Panc1 (cell line): ENCODE measurements at places on chromosomes 1 and 21. TPM values are rescaled to one million over a fixed set of nuclear protein-coding genes. Genes with fewer than 3 reads are reported as not detected.

Gene CDC14A
- 6.6 TPM for total RNA-seq

Gene CHRM3
- 0.13 TPM for total RNA-seq

Gene NEXN
- 5.4 TPM for total RNA-seq

Gene FAM151A
- total RNA-seq: not detected

Gene REN
- total RNA-seq: not detected

Gene RPS6KA1
- 44.0 TPM for total RNA-seq

Gene AKIRIN1
- total RNA-seq: 116 TPM

Gene COL6A1
- 34.2 TPM for total RNA-seq

DNA sequence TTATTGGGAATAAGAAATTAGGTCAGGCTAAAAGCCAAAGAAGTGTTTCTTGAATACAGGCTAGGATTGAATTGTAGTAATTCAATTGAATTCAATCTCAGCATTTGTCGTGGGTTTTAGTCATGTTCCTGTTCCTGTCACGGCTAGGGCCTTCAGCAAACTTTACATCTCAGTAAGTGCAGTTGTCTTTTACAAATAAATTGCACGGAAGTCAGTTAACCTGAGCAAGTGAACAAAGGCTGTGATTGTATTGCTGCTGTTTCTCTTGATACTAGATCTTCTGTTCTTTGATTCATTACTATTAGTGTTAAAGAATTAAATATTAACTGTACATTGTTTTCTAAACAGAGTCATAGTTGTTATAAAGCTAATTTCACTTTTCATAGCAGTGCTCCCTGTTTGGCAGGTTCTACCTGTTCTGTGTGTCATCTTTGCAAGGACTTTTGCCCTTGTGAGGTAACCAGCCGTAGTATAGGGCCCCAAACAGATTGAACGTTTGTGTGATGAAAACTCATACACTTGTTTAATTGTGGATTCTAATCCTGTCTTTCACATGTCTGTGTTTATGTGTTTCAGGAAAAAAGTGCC is 164.4 kb downstream of the EDEM3 start:
- DNase-seq: no peak

DNA sequence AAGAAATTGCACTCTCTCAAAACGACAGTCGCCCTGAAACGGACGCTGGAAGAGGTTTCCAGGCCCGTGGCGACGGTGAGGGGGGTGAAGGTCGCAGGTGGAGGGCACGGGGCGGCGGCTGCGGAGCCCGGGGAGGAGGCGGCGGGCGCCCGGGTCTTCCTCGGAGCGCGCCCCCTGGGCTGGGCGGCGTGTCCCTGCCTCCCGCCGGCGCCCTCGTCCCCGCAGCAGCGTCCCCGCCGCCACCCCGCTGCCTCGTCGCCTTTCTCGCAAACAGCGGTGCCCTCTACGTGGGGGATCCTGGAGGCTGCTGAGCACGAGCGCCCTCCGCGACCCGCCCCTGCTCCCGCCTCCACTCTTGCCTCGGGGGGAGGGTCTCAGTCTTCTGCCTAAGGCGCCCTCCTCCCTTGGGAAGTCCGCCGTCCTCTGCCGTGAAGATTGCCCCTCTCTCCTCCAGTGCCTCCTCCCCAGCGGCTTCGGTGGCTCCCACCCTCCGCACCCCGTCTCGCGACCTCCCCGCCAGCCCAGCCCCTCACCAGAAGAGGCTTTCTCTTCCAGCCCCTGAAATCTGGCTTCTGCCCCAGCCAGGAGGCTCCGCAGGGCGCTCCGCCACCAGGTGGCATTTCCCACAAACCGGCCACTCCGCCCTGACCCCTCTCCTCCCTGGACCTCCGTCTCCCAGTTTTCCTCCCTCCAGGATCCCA is 227.4 kb downstream of the SDCCAG8 start:
- DNase-seq: no peak

DNA sequence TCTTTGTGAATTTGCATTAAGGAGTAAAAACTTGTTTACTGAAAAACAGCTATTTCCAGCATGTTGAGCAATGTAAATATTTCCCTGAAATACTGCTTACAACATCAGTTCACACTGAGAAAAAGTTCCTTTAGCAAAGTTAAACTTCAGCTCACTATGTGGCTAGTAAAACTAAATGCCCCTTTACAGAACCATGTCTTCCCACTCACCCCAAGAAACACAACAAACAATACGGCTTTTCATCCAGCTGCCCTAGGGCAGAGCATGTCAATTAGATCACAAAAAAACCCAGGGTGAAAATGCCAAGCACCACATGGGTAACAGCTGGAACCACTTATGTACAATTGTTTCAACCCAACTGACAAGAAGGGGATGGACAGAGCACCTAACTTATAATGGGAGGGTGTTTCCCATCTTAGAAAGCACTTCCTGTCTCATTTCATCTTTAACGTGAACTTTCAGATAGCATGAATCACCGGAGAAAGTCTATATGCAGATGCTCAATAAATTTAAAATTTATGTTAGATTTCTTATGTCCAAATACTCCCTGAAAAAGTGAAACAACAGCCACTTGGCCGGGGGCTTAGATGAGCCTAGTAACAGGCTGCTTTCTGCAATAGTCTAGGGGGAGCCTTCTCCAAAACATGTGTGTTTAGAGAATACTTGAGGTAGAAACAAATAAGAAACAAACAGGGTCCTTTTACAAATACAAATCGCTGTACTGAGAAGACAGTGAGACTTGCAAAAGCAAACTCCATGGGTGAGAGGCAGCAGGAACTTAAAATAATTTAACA is 6.6 kb downstream of the NID1 start:
- no peak for DNase-seq

GRCh38 chr1:35726450-35727433 is 8.1 kb upstream of the C1orf216 start:
- DNase-seq: no peak

- DNase-seq: no peak
These were observed 630 bp upstream of the DBT start for GRCh38 chr1:100250264-100250663.

- peak; percentile 30 for DNase-seq
These were observed 3.8 kb upstream of the RGSL1 start for GRCh38 chr1:182446033-182446669.

- DNase-seq: no peak
These were observed 1.1 kb downstream of the AGTRAP start for GRCh38 chr1:11736746-11737639.

GRCh38 chr1:65449214-65449823 is 28.9 kb downstream of the LEPR start:
- no peak for DNase-seq

DNA sequence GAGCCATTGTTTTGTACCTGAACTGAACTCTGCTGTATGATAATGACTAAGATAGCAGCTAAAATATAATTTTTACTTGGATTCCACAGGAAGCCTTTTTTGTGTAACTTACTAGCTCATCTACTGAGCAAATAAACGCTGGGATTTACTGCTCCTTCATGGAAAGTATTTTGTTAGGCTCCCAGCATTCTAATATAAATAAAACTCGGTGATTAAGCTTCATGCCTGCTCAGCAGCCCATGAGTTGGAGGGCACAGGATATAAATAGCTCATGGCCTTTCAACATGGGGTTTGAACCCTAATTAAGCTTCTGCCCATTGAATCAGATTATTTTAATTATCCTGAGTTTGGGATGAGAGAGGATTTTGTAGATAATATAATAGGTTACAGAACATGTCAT is 180.0 kb downstream of the PCP4 start:
- no peak for DNase-seq

DNA sequence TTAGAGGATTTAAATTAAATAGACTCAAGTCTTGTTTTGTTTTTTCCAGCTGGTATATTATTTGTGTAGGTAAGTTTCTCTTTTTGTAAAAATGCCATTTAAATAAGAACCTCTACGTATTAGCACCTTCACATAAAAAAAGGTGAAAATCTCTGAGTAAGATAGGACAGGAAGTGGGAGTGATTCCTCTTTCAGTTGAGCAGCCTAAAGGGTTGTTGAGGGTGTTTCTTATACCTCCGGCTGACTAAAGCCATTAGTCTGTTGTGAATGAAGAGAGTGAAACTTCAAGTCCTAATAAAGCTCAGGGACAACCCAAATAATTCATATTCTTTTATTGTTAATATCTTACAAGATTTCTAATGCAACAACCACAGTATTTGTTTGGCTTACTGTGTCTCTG is 188.7 kb downstream of the CHRM3 start:
- DNase-seq: no peak

GRCh38 chr1:180533266-180533987 is 25.3 kb upstream of the OVAAL start:
- DNase-seq: no peak

GRCh38 chr1:50308878-50309277 is 114.4 kb downstream of the DMRTA2 start:
- no peak for DNase-seq

GRCh38 chr1:181152892-181153633 is 64.6 kb downstream of the IER5 start:
- DNase-seq: no peak

DNA sequence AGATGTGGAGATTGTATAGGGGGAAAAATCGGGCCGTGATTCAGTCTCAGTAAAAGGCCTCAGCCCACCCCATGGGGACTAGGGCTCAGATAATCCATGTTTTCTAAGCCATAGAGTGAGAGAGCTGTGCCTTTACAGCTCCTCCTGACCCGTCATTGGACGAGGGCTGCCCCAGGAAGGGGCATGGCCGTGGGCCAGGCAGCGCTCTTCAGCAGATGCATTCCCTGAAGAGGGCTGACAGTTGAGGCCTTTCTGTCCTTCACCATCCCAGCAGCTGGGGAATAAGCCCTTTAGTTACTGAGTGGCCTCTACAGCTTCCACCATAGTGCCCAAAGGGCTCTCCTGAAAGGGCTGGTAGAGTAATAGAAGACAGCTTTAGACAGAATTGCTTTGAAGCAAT is 57.2 kb downstream of the ST3GAL3 start:
- DNase-seq: no peak

DNA sequence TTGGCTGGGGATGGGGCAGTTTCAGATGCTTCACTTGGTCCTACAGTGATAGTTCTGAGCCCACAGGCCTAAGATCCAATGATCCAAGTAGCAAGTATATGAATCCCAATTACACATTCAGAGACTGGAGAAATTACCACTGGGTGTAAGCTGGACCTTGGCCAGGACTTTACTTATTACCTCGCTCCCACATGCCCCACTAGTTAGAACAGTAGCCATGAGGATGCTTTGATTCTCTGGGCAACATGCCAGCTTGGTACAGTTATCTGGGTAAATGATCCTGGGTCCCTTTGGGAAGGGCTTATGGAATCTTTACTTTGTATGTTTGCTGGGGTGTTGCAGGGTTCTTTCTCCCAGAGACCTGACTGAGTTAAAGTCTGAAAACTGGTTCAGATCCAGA is 5.0 kb upstream of the FCAMR start:
- no peak for DNase-seq
